Right atrium auricular region (tissue), 2 donors: ENCODE measurements at places on chromosomes 3 and 15.

DNA sequence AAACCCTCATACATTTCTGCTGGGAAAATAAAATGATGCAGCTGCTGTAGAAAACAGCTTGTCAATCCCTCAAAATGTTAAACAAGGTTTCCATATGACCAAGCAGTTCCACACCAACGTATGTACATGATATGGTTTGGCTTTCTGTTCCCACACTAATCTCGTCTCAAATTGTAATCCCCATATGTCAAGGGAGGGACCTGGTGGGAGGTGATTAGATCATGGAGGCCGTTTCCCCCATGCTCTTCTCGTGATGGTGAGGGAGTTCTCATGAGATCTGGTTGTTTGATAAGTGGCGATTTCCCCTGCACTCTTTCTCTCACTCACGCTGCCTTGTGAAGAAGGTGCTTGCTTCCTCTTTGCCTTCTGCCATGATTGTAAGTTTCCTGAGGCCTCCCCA lies 100.6 kb upstream of the SLC24A5 start:
- no peak overlapping the region for H3K4me3 ChIP-seq
- H3K27me3 ChIP-seq = no peaks in the 10 kb centered on the region
- no peaks in the 10 kb centered on the region for H3K36me3 ChIP-seq
- DNase-seq = no peak
- no peak overlapping the region for H3K27ac ChIP-seq

GRCh38 chr15:52529341-52529924 lies 753 bp upstream of the MYO5A start:
- H3K27ac ChIP-seq = peak overlapping the region; percentile 88
- DNase-seq = no peak
- no peaks in the 10 kb centered on the region for H3K27me3 ChIP-seq

DNA sequence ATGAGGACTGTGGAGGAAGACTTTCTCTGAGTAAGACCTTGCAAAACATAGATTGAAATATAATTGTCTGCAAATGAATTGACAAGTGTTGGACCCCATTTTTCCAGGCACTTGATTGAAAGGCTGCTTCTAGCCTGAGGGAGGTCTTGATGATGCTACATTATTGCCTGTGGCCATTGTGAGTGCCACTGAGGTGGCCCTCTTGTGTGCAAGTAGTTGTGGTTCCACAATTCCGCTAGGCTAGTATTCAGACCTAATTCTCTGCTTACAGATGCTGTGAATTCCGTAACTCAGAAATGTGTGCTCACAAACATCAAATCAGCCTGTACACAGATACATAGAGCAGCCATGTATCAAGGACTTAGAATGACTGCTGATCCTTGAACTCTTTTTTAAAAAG lies 34.7 kb downstream of the FNDC3B start:
- H3K27me3 ChIP-seq = no peaks in the 10 kb centered on the region
- DNase-seq = no peak
- no peaks in the 10 kb centered on the region for H3K36me3 ChIP-seq

GRCh38 chr15:70236341-70237086 lies 138.8 kb upstream of the TLE3 start:
- H3K4me3 ChIP-seq = no peak overlapping the region
- no peak for DNase-seq
- no peak overlapping the region for H3K27ac ChIP-seq
- H3K36me3 ChIP-seq = no peaks in the 10 kb centered on the region

DNA sequence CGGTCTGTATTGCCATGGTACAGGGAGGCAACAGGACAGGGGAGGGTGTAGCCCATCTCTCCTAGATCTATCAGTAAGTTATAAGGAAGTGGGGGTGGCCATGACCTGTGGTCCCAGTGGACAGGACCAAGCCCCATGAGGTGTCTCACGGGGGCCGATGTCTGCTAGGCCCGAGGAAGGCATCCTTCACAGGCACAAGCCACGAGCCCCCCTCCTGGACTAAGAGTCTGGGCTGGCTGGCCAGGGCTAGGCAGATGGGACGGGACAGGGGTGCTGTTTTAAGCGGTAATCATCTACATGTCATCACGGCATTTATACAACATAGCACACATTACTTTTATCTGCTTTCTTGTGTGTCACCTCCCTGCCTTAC lies 2.6 kb upstream of the TBC1D2B start:
- no peak for DNase-seq
- H3K36me3 ChIP-seq = no peaks in the 10 kb centered on the region
- H3K27me3 ChIP-seq = no peaks in the 10 kb centered on the region
- H3K4me3 ChIP-seq = no peak overlapping the region

DNA sequence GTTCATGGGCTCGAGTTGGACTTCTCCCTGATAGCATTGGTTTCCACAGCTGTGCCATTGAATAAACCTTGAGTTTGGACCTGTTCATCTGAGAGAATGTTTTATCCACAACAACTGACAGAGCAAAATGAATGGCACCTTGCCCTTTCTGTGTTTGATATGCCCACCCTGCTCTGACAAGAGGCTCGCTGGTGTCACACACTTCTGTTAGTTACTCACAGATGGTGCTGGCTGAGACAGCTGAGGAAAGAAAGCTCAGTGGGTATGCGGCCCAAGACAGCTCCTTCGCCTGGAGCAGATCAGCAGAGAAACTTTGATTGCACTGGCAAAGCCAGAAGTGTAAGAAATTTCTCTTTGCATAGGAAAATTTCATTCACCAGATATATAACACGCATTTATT lies 2.5 kb upstream of the CAPN3 start:
- H3K4me1 ChIP-seq = peaks cover 5% of the 10 kb centered on the region
- H3K27me3 ChIP-seq = no peaks in the 10 kb centered on the region
- H3K4me3 ChIP-seq = no peak overlapping the region
- H3K36me3 ChIP-seq = peaks cover 15% of the 10 kb centered on the region
- H3K27ac ChIP-seq = no peak overlapping the region

DNA sequence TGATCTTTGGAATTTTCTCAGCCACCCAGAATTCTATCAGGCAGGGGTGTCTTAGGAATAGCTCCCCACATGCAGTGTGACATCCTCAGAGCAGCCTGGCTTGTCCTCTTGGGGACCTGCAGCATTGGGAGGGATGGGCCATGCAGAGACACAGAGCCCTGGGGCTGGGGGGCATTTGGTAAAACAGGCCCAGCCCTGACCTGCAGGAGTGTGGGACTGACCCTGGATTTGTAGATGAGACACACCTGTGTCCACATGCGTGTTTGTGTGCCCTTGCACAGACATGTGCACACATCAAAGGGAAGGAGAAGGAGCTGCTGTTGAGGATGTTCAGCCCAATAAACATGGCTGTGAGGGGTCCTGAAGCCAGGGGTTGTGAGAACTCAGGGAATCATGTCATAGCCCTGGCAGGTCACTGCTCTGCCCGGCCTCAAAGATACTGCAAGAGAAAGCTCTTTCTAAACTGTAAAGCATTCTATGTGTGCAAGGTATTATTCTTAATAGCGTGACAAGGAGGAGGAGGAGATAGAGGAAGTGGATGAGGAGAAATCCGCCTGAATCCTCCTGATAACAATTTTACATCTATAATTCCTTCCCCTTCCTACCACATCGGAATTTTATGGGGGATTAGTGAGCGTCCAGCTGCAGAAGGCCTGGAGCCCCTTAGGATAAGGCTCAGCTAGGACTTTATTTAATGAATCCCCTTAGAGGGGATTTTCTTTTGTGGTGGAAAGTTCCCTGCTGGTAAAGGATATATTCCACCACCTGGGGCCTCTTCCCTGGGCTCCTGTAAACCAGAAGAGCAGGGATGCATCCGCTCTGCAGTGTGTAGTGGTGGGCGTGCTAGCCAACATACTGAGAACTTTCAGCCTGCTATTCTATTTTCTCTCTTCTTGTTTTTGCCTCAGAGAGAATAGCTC lies 245.5 kb downstream of the EPHB1 start:
- H3K27me3 ChIP-seq = no peaks in the 10 kb centered on the region
- H3K27ac ChIP-seq = no peak overlapping the region
- H3K4me1 ChIP-seq = no peaks in the 10 kb centered on the region
- no peaks in the 10 kb centered on the region for H3K36me3 ChIP-seq

DNA sequence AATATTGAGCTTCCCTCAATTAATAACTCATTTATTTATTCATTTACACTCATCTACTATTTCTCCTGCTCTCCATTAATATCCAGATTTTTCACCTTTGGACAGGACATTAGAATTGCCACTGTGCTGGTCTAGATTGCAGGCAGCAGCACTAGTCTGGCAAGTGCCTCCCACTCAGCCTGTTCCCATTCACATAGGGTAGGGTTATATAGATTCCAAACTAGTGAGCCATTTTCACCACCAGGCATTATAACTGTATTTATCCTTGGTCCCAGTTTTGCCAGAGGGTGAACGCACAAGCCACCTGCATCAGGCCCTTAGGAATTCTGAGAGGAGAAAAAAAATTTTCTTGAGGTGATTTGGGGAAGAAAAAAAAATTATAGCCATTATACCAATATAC lies 44.5 kb downstream of the ANAPC13 start:
- DNase-seq = no peak
- no peak overlapping the region for H3K27ac ChIP-seq
- H3K4me1 ChIP-seq = peaks cover 12% of the 10 kb centered on the region
- H3K4me3 ChIP-seq = no peak overlapping the region

- no peaks in the 10 kb centered on the region for H3K4me1 ChIP-seq
- peak overlapping the region; percentile 75 for H3K27ac ChIP-seq
- peak; percentile 73 for DNase-seq
- no peak overlapping the region for H3K4me3 ChIP-seq
- no peaks in the 10 kb centered on the region for H3K27me3 ChIP-seq
Measured at GRCh38 chr3:129087138-129087702, 26.6 kb downstream of the GP9 start.

DNA sequence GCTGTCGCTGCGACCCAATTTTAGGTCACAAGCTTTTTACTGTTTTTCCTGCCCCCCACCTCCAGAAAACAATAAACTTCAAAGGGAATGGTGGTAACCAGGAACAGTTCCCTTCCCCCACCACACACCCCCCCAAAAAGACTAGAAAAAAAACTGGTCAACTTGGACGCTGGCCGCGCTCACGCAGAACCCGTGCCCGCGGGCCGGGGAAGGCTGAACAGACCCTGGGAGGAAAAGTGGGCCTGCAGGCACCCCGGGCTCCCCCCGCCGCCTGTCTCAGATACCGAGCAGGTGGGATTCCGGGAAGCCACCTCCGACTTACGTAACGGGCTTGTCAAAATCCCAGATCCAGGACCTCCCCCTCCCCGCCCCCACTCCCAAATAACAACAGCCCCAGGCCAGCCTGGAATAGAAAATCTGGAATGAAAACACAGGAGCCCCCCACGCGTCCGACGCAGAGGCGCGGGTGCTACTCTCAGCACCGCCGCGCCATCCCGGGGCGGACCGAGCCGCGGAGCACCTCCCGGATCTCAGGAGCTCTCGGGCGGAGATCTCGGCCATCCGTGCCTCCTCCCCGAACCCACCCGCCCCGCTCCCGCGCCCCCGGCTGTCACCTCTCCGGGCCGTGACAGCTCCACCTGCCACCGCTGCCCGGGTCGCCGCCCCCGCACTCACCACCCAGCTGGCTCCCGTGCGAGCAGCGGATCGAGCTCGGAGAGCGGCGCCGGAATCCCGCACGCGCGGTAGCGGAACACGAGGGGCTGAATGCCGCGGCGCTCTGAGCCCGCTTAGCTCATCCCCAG lies 557 bp downstream of the DENND4A start:
- H3K4me1 ChIP-seq = no peaks in the 10 kb centered on the region
- peak overlapping the region; percentile 100 for H3K27ac ChIP-seq
- H3K36me3 ChIP-seq = no peaks in the 10 kb centered on the region
- peak overlapping the region; percentile 97 for H3K4me3 ChIP-seq

DNA sequence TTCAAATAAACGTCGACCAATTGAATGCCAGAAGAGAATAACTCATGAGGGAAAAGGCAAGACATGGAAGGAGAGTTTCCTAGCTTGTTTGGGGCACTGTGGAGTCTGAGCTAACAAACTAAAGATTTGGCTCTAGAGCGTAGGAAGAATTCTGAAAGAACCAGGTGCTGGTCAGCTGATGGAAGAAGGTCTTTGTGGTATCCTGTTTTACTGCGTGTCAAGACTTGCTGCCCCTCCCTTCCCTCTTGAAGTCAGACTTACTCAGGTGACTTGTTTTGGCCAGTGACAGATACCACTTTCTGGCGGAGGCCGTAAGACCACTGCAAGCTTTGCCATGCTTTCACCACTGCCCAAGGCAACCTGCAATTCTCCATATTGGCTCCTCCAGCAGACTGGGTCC lies 673 bp upstream of the HCLS1 start:
- H3K27ac ChIP-seq = peak overlapping the region; percentile 76
- no peaks in the 10 kb centered on the region for H3K27me3 ChIP-seq
- H3K36me3 ChIP-seq = peaks cover 31% of the 10 kb centered on the region
- no peak for DNase-seq

- DNase-seq = no peak
- H3K4me1 ChIP-seq = no peaks in the 10 kb centered on the region
- no peaks in the 10 kb centered on the region for H3K36me3 ChIP-seq
- H3K4me3 ChIP-seq = no peak overlapping the region
Measured at GRCh38 chr3:18885612-18886011, 262.7 kb upstream of the KCNH8 start.

- DNase-seq = no peak
- H3K27me3 ChIP-seq = no peaks in the 10 kb centered on the region
- no peaks in the 10 kb centered on the region for H3K4me1 ChIP-seq
Measured at GRCh38 chr15:73331991-73332925, 36.5 kb downstream of the HCN4 start.

GRCh38 chr3:62798000-62798399 lies 77.2 kb downstream of the CADPS start:
- H3K4me3 ChIP-seq = no peak overlapping the region
- no peak for DNase-seq
- no peaks in the 10 kb centered on the region for H3K36me3 ChIP-seq
- no peak overlapping the region for H3K27ac ChIP-seq
- H3K27me3 ChIP-seq = no peaks in the 10 kb centered on the region

DNA sequence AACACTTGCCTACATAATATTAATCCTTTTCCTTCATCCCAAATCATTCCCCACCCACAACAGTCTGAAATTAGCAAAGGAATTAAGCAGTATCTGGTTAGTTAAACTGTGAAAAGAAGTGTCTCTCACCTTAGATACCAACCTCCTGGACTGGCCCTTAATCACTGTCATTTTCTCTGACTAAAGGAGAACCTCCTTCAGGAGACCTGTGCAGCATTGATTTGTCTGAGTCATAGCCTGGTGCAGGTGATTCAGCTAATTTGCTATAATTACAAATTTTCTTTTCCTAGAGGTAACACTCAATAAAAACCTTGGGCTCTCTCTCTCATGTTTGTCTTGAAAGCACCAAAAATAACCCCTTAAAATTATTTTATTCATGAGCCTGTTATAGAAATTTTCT lies 279.8 kb upstream of the SEMA6D start:
- H3K4me1 ChIP-seq = peaks cover 4% of the 10 kb centered on the region
- no peak overlapping the region for H3K4me3 ChIP-seq
- H3K27ac ChIP-seq = no peak overlapping the region
- H3K36me3 ChIP-seq = no peaks in the 10 kb centered on the region

DNA sequence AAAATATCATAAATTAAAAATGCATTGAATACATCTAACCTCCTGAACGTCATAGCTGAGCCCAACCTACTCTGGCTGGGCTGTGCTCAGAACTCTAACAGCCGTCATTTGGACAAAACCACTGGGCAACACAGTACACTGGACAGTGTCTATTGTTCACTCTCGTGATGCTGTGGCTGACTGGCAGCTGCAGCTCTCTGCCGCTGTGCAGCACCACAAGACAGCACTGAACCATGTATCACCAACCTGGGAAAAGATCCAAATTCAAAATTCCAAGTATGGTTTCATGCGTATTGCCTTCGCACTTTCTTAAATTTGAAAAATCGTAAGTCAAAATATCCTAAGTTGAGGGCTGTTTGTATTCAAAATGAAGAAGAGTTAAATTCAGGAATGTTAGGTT lies 145.1 kb upstream of the CNTN4 start:
- no peaks in the 10 kb centered on the region for H3K4me1 ChIP-seq
- H3K4me3 ChIP-seq = no peak overlapping the region
- H3K27ac ChIP-seq = no peak overlapping the region
- no peaks in the 10 kb centered on the region for H3K36me3 ChIP-seq
